ENCODE measurements at places on chromosomes 1 and 21.

DNA sequence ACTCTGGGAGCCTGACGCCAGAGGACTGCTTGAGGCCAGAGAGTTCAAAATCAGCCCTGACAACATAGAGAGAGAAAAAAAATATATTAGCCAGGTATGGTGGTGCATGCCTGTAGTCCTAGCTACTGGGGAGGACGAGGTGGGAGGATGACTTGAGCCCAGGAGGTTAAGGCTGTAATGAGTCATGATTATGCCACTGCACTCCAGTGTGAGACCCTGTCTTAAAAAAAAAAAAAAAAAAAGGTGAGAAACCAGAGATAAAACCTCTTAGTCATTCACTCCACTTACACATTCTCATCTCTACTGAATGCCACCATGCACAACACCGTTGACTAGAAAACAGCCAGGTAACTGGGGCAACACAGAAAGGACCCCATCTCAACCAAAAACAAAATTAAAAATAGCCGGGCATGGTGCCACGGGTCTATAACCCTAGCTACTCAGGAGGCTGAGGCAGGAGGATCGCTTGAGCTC, 178.1 kb downstream of the SLC45A1 start:
- no peak for DNase-seq

DNA sequence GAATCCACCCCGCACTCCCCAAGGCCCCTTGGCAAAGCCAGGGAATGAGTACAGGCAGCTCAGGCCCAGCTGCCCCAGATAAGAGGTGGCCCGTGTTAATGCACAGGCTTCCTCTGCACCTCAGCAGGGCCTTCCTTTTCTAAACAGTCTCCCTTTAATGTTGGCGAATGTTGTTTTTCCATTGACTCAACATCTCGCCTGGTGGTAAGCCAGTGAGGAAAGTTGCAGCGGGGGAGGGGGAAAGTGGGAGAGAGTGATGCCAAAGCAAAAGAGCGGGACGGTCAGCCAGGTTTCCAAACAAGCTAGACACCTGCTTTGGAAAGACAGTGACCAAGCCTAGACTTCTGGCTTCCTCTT, 10.3 kb upstream of the PROX1 start:
- no peak for DNase-seq

- DNase-seq, result no peak
These were observed 20.5 kb upstream of the TRABD2B start for GRCh38 chr1:48017716-48018115.

DNA sequence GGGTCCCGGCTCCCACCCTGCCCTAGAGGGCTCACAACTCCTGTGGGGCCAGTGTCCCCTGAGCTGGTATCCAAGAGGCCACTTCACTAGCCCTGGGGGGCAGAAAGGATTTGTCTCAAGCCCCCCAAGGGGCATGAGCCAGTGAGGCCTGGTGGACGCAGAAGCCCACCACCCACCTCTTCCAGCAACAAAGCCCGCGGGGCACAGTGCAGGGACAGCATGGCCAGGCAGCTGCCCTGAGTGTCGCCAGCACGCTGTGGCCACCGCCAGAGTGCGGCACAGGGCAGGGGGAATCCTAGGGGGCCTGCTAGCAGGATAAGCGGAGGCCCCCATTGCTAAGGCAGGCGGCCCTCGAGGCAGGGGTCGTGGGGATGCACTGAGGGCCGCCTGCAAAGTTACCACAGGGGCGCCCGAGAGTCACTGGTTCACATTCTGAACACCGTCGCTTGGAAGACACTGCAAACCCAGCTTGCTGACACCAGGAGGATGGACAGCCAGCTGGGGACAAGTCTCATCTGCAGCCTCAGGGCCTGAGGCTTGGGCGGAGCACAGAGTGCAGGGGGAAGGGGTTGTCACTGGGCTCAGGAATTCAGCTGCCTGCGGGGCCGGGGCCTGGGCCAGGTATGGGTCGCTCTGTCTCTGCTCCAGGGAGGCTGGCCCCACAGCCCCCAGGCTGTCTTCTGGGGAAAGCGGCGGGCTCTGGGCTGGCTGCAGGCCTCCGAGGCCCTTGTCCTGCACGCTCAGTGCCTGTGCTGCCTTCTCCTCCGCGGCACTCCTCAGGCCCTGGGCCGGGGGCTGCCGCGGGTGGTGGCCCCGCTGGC, 26.8 kb downstream of the SLC19A1 start:
- DNase-seq, result no peak

DNA sequence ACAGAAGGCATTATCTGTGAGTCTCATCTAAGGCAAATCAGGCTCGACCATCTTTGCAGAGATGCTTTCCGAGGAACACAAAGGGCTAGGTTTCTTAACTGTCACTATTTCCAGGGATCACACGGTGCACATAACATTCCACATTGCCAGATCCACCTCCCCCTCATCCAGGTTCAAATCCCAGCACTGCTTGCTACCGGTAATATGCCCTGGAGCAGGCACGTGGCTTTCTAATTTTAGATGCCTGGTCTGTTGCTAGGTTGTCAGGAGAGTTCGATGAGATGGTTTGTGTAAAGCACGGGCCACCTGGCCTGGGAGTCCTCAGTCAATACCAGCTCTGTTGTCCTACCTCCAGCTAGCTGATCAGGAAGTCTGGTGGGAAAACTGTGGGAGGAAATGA, 598.6 kb downstream of the NPHP4 start:
- no peak for DNase-seq

GRCh38 chr1:45833361-45833760, 29.9 kb downstream of the MAST2 start:
- no peak for DNase-seq

DNA sequence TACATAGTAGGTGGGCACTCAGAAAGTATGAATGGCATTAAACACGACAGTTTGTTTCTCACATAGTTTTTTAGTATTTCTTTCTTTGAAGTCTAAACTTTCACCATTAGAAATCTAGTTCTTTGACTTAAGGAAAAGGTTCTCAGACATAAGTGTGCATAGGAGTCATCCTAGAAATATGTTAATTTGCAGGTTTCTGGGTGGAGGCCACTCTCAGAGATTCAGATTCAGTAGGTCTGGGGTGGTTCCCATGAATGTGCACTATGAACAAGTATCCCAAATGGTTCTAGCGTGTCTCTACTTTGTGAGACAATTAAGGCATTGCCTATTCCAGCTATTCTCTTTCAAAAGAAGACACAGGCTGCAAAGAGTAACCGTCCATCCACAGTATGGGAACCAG, 119.3 kb downstream of the NGF start:
- DNase-seq, result no peak

Data from NCI-H2029 (cell line).